Occipital lobe (tissue), 3 donors: ENCODE measurements at places on chromosomes 7 and 10. TPM values are rescaled to one million over a fixed set of nuclear protein-coding genes. Genes with fewer than 3 reads are reported as not detected.

Gene PTPRN2
- 62.2 TPM for total RNA-seq

DNA sequence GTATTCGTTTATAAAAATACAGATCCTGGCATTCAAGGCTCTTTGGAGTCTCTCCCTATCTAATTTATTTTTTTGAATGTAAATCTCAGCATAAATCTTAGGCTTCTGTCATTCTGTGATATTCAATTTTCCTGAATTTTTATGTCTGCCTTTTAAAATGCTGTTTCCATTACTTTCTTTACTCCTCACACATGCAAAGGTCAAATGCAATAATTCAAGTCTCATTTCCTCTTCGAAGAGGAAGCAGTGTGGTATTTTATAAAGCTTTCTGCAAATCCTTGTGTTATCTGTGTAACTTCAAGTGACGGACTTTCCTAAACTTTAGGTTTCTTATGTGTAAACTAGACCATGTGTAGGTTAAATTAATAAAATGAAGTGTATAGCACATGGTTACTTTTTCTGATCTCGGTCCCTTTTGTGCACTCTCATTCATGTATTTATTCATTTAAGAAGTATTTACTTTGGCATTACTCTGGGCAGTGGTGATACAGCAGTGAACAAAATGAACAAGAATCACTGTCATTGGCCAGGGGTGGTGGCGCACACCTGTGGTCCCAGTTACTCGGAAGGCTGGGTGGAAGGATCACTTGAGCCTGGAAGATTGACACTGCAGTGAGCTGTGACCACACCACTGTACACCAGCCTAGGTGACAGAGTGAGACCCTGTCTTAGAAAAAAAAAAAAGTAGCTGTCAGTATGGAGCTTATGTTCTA lies 332.2 kb downstream of the EXOC4 start:
- DNase-seq: no peak

DNA sequence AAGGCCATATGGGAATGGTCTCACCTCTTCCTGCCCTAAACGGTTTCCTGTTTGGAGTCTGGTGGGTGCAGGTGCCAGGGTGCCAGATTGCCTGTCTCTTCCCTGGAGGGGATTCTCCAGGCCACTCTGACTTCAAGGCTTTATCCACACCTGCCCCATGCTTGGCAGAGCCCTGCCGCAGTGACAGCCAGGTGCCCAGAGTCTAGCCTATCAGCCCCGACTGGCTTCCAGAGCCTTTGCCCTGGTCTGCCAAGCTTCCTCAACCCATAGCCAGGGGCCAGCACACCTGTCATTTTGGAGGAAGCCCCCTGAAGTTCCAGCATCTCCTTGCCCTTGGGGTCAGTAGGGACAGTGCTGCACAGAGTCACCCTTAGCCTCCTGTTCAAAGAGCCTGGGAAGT lies 21.6 kb downstream of the TBATA start:
- DNase-seq: no peak

- no peak for DNase-seq
These were observed 41.4 kb downstream of the TOMM7 start for GRCh38 chr7:22781230-22781711.
